ENCODE measurements at places on chromosomes 2 and 18. TPM values are rescaled to one million over a fixed set of nuclear protein-coding genes. Genes with fewer than 3 reads are reported as not detected.

SLC19A3 gene
- not detected for total RNA-seq

DNA sequence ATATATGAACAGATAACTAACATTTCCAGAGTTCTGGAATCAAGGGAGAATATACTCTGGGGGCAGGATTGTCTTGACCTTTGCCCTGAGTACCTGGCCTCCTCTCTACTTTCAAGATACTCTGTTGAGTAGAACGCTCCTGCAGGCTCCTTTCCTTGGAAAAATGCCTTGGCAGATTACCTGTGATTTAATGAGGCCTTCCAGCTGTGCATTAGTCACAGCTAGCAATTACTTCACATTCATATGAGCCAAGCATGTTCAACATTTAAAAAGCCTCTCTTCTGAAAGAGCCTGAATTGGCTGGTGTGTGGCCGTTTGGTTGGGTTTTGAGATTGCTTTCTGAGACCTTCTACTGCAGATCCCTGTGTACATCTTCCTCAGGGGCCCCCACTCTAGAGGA, 142.2 kb downstream of the PLCL1 start:
- H3K36me3 ChIP-seq: no peaks in the 10 kb centered on the region
- DNase-seq: no peak
- H3K27ac ChIP-seq: no peak overlapping the region
- H3K4me3 ChIP-seq: no peak overlapping the region

- DNase-seq: no peak
- H3K36me3 ChIP-seq: no peaks in the 10 kb centered on the region
- no peak overlapping the region for H3K4me3 ChIP-seq
- no peak overlapping the region for H3K27ac ChIP-seq
- peaks cover 5% of the 10 kb centered on the region for H3K4me1 ChIP-seq
Measured at GRCh38 chr2:70934981-70935380, 719 bp upstream of the ATP6V1B1 start.

LYPD6B gene
- total RNA-seq: not detected

- H3K4me3 ChIP-seq: no peak overlapping the region
- no peaks in the 10 kb centered on the region for H3K27me3 ChIP-seq
- H3K36me3 ChIP-seq: no peaks in the 10 kb centered on the region
- no peak for DNase-seq
- no peak overlapping the region for H3K27ac ChIP-seq
Measured at GRCh38 chr2:155218292-155218924, 519.9 kb downstream of the KCNJ3 start.
